Activated T-cell treated with anti-CD3 and anti-CD28 coated beads, Interleukin-2, amount 50 U/mL, for 72 hours (primary cell): ENCODE measurements at places on chromosomes 5 and 9.

DNA sequence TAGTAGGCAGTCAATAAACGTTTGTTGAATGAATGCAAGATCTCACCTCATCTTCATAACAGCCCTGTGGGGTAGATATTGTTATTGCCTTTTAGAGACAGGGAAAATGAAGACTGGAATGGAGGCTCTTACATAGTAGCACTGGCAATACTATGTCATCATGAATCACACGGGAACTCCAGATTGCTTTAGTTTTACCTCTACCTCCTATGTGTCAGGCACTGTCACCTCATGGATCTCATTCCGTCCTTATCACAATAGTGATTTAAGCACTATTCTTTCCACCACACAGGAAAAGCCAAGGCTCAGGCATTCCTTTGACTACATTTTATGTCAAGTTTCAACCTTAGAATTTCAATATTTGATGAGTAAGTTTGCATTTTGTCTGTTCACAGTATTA is 2.9 kb upstream of the EPB41L4B start:
- DNase-seq: no peak

- no peak for DNase-seq
These were observed 1.4 kb upstream of the PSD2 start for GRCh38 chr5:139794067-139794846.

DNA sequence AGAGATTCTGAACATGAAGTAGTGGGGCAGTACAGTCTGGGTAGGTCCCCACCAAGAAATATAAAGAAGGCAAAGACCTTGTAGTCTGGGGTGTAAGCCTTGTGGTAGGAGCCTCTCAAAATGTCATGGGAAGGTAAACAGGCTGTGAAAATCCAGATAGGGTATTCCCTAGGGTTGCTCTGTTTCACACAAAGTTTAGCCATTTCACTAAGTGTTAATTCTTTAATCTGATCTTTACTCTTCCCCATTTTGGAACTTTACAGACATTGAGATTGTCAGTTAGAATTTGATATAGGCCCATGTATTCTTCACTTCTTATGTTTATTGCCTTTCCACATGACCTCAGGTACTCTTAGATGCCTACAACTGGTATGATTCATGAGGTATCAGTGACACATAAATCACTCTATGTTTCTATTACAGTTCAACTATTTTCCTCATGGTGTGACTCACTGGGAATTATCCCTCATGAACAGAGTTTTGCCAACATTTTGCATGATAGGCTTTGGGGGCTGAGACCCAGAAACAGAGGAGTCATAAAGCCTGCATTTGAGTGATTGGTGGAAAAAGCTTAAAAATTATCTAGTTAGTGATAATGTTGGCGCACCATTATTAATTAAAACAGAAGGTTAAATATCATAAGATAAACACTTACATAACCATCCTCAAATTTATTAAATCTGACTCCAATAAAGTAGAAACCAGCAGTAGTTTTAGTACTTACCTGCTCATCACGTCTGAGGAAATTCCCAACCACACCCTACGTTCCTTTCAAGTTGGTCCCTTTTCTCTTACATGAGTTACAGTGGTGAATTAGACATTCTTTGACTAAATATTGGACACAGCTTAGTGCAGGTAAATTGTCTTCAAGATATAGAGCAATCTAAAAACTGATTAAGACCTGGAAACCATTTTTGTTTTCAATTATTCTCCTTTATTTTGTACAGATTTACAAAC is 399.8 kb upstream of the MEF2C start:
- DNase-seq: no peak

- no peak for DNase-seq
These were observed 184.0 kb downstream of the TTLL11 start for GRCh38 chr9:121909111-121909510.

DNA sequence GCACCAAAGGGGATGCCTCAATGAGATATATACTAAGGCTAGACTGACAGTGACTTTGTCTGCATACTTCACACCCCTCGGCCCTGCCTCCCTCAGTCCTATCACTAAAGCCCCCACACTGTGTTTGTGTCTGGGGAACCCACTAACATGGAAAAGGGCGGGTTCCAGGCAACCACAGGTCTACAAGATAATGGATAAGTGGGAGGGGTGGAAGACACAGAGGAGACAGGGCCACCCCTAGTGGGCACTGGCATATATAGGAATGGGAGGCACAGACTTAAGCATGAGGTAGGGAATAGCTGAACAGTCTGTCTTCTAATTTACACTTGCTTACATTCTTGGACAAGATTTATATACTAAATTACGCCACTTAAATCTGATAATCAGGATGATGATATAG is 74.0 kb downstream of the SLIT3 start:
- no peak for DNase-seq
